ENCODE measurements at places on chromosomes 13 and 19.
A peak's percentile ranks its signal among the peaks of the same experiment; 100 is the strongest.

DNA sequence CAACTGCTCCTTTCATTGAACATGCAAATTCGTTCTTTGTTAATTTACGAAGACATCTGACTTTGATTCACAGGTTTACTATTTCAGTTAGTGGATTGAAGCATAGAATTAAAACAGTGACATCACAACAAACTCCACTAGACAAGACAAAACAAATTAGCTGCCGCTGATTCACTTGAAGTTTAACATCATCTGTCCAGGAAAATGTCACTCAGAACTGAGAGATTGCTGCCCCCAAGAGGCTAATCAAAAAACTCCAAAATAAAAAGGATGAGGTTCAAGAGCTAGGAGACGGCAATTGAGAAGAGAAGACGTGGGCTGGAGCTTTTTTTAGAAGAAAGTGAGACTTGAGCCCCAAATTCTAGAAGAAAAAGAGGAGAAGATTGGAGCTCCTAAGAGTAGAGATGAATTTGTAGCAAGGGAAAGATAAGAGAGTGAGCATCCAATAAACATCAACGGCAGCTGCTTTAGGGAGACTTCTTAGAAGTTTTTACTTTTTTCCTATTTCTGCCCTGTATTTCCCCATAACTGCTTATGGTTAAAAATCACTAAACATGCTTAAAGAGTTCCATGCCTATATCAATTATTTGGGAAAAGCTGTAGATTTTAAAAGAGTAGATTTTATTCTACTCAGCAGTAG, 40.8 kb upstream of the TPP2 start:
- peak; percentile 66 for DNase-seq

GRCh38 chr13:32581177-32581786, 5.0 kb upstream of the PDS5B start:
- peak; percentile 67 for DNase-seq

GRCh38 chr19:7519361-7520130, 2.9 kb upstream of the MCOLN1 start:
- DNase-seq, result no peak

- DNase-seq, result peak; percentile 39
These were observed 65.9 kb downstream of the KCNRG start for GRCh38 chr13:50080911-50081678.

GRCh38 chr19:1845125-1845515, 3.2 kb downstream of the REXO1 start:
- no peak for DNase-seq

DNA sequence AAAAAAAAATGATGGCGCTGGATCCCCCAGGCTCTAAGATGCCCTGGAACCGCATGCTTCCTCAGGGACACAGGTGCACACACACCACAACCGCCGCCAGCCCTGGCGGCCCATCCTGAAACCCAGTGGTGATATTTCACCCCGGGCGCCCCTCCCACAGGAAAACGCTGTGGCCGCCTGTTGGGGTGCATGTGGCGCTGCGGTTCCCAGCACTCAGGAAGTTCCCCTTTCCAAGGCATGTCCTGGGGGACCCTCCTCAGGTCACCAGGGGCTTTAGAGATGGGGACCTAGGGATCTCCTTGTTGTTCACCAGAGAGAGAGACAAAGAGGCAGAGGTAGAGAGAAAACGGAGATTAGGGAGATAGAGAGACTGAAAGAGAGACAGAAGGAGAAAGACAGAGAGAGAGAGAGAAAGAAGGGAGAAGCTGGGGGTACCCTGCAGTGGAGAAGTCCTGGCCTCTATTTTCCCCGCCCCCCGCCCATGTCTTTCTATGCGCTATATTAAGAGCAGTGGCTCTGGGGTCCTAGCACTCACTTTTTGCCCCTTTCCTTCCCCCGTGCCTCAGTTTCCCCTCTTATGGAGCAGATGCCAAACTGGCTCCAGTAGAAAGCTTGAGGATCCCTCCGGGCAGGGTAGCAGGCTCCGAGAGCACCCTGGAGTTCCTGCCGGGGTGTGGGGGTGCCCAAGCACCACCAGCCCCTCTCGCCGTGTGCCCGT, 2.3 kb downstream of the ADGRE2 start:
- DNase-seq, result no peak

DNA sequence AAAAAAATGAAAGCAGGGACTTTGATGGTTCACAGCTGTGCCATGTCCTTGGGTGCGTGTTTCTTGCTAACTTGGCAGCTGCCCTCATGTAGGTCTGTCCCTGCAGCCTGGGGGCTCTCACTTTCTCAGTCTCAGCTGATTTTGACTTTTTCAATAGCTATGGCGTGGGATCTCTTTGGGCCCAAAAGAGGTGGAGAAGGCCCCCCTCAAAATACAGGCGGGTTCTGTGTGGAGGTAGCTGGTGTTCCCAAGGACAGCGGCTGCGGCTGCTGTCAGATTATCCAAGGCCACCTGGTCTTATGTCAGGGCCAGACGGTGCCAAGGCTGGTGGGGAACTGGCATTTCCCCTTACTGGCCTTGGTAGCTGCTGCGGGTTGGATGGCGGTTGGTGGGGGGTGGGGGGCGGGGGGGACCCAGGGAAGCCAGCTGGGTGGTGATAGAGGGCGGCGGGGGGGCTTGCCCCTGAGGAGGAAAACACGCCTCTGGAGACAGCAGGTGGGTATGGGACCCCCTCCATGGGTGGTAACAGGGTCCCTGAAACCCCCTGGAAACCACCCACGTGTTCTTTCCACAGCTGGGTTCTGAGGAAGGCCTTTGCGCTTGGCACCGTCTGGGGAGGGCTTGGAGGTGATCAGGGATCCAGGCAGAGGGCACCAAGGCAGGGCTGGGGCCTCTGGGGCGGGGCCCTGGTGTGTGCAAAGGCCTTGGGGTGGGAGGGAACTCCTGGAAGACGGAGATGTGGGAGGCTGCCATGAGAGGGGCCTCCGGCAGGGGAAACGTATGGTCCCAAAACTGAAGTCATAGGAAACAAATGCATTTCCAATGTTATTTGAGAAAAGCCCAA, 4.1 kb downstream of the TIMM13 start:
- no peak for DNase-seq

GRCh38 chr13:88958821-88959220, 1287.7 kb downstream of the SLITRK5 start:
- peak; percentile 10 for DNase-seq

DNA sequence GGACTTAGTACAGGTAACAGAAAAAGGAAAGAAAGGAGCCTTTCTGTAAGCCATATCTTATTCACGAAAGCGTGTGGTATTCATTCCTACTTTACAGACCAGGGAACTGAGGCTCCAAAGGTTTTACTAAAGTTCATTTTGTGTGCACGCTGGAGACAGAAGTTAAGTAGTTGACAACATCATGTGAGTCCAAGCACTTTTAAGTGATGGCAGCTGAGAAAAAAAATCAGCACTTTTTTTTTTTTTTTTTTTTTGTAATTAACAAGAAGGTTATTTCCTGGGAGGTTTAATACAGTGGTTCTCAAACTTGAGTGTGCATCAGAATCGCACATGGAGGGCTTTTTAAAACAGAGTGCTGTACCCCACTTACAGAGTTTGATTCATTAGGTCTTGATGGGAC, 2.0 kb downstream of the DNAJC3 start:
- DNase-seq, result no peak

DNA sequence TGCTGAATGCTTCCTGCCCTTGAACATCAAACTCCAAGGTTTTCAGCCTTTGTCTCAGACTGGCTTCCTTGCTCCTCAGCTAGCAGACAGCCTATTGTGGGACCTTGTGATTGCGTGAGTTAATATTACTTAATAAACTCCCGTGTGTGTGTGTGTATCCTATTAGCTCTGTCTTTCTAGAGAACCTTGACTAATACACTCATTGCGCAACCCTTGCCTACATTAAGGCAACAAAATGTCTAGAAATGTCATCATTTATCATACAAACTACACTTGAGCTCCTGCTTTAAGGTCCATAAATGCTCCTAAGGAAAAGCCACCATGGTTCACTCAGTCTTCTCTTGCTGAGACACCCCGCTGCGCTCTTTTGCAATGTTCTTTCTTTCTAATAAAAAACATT, 2861.0 kb downstream of the PCDH9 start:
- peak; percentile 49 for DNase-seq

- no peak for DNase-seq
These were observed 11.4 kb upstream of the SHC2 start for GRCh38 chr19:472005-472858.

- no peak for DNase-seq
These were observed 971 bp downstream of the ATCAY start for GRCh38 chr19:3881272-3882040.

DNA sequence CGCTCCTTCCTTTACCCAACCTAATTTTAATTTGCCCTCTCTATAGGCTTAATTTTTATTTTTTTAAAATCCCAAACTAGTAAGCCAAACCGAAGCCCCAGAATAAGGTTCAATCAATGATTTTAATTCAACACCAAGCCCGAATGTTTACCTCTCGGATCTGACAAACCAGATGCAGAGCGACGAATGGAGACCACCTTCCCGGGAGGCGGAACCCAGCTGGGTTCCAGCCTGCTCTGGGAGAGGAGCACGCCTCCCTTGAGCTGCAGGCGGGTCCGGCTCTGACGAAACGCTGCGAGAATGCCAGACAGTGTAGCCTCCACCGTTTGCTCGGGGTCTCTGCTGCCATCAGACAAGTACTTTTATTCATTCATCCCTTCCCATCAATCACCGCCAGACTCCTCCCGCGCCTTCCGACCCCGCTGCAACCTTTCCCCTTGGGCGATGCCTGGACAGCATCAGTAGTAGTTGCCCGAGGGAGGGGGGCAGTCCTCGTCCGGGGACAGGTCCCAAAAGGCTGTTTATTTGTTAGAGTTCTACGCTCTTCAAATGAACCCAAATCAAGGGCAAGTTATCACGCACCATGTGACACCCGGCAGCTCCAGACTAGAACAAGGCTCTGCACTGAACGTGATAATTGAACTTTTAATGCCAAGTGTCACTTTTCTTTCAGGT, 752 bp upstream of the EDNRB start:
- DNase-seq, result peak; percentile 34

DNA sequence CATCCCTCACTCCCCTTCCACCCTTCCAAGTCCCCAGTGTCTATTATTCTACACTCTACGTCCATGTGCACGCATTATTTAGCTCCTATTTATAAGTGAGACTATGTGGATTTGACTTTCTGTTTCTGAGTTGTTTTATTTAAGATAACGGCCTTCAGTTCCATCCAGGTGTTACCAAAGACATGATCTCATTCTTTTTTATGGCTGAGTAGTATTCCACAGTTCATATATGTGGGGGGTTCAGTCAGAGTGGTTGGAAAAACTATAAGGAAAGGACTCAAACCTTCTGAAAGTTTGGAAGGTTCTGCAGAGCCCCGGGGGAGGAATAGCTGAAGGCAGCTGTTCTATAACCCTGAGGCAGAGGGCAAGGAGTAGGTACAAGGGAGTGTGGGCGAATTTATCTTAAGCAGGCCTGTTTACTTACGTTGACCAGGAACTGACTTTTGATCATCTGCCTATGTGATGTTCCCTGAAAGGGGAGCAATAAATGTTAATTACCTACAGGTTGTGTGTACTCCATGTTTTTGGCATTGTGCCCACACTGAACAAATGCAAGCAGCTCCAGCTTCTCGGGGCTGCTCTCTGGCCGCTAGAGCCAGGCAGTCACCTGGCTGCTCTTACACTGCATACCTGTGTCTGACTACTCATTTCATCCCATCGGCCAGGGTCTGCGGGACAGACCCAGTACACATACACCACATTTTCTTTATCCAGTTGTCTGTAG, 13.5 kb upstream of the ADGRE1 start:
- DNase-seq, result no peak

- DNase-seq, result no peak
These were observed 184.2 kb downstream of the LACC1 start for GRCh38 chr13:44063881-44064280.

GRCh38 chr13:42990291-42991232, 1.5 kb downstream of the EPSTI1 start:
- DNase-seq, result peak; percentile 88

GRCh38 chr13:35818633-35819067, 312.5 kb downstream of the DCLK1 start:
- peak; percentile 71 for DNase-seq

DNA sequence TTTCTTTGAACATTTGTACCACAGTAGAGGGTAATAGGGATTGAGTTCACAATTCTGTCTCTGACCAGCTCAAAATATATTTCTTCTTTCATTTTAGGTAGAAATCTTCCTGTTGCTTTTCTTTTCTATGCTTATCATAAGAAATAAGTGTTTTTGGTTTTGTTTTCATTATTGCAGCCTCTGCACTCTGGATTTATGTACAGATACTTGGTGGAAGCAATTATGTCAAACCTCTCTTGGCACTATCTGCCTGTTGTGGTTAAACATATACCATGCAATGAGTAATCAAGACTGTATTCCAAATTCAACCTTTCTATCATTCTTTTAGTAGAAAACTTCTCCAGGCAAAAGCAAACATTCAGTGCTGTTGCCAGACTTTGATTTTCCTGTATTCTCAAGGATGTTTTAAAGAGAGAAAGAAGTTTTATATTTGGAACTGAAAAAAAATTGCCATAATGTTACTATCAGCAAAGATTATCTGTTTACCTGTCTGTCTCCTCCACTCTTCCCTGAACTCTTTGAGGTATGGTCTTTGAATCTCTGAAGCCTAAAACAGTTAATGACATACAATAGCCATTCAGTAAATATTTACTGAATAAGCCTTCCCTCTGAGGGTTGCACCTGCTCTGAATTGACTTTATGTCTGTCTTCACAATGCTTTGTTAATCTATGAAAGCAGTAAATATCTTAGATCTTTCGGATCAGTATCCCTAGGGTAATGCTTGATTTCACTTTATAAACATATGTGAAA, 612.5 kb upstream of the PRR20A start:
- DNase-seq, result no peak

DNA sequence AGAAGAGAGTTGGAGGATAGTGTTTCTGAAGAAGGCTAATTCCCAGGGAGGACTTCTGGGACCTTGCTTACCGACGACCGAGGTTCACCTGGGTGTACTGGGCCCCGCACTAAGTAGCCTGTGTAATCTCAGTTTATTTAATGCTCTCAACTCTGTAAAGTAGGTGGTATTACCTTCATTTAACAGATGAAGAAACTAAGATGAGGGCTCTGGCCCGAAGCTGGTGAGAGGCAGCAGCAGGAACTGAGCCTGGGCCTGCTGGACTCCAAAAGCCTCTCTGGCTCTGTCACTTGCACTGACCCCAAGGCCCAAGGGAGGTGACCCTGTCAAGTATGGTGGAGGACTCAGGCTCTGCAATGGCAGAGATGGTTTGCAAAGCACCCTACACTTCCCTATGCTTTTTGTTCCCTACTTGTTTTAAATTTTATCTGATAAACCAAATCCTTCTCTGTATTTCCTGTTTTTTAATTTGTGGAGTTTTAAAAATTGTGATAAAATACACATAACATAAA, 50.6 kb downstream of the GGACT start:
- no peak for DNase-seq

DNA sequence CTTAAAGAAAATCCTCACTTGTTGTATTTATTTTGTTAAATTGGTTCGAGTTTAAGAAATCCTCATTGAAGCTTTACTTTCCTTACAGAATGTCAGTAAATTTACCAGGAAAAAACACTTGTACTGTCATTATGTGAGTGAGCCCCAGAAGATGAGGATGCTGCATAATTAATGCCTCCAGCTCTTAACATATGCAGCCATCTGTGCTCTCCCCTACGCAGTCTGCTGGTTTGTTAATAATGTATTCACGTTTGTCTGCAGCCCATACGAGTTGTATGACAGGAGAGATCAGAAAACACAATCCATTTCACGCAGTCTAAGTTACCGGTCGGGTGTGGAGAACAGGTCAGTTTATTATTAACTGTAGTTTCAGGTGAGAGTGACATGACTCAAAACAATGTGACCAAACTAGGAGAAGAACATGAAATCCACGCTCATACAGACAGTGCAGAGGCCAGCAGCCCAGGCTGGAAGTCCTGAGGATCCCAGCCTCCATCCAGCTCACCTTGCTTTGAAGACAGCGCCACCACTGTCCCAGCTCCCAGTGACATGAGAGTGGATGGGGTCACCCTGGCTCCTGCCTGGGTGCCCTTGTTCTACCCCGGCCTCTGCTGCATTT, 19.8 kb upstream of the ATP11A start:
- no peak for DNase-seq
